Hematopoietic multipotent progenitor cell treated with erythropoietin and hydrocortisone succinate and interleukin-3 and kit ligand, for 8 days (in vitro differentiated cells): ENCODE measurements at places on chromosomes 1 and 21.
A peak's percentile ranks its signal among the peaks of the same experiment; 100 is the strongest.

GRCh38 chr1:63779338-63780211, 5.8 kb downstream of the ROR1 start:
- no peak for DNase-seq

DNA sequence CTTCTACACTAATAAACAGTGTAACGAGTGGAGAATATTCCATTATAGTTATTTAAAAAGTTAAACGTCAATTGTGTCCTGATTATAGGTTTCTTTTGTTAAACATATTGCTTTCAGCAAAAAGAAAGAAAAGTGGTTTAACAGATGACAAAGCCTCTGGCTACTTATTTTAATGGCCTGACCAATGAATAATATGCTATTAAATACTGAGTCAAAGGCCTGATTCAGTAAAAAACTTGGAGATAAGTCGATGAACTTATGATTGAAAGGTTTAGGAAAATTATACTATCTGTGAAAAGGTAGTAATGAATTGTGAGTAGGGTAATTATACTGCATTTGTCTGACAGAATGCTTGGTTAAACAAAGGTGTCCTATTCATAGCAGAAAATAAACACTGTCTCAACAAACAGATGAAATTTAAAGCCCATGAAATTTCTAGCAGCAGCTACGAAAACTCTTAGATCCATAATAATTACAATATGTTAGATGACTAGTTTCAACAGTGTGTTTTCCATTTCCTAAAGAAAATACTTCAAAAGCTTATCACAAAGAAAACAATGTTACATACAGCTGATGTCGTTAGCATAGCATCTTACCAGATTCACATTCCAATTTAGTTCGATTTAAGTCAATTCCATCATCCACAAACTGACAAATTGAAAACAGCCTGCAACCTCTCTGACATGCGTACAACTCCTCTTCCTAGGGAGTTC, 6.2 kb downstream of the TMEM59 start:
- no peak for DNase-seq

GRCh38 chr1:76106719-76107235, 32.2 kb downstream of the ST6GALNAC3 start:
- DNase-seq, result no peak

GRCh38 chr1:25068829-25069228, 138.8 kb upstream of the RUNX3 start:
- no peak for DNase-seq

GRCh38 chr1:244395965-244396364, 55.7 kb downstream of the ADSS2 start:
- DNase-seq, result no peak

GRCh38 chr1:4055294-4055967, 155.4 kb upstream of the C1orf174 start:
- no peak for DNase-seq

GRCh38 chr1:160911925-160912324, 26.9 kb upstream of the ITLN1 start:
- no peak for DNase-seq

DNA sequence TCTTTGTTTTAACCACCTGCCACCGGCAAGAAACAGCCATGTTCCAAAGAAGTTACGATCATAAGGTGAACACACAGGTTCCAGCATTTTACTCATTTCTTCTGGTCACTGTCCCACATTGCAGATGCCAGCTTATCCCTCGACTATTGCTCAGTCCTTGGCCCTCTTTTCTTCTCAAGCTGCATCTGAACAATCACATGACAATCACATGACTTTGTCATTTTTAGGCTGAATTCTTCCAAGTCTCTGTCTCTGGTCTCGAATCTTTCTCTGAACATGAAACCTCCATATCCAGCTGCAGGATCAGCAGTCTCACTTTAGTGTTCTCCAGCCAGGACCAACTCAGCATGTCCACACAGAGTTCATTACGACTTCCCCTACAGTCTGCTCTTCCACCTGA, 53.8 kb downstream of the UTP25 start:
- no peak for DNase-seq

DNA sequence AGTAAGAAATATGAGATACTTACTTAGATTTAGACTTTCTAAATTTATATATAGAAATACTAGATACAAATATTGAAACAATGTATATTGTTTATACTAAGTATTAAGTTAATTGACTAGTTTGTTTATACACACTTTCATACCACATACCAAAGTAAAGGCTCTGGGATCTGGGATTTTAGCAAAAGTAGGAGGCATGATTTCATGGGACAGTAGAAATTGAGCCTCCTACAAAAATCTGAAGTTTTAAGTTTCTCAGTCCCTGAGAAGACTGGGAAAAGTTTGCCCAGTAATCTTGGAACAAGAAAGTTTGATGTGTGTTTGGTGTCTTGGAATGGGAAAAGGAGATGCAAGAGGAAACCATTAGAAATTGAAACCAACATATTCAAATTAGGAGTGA, 30.9 kb downstream of the KCTD3 start:
- no peak for DNase-seq

- no peak for DNase-seq
Measured at GRCh38 chr1:164683235-164683634, 124.3 kb downstream of the PBX1 start.

DNA sequence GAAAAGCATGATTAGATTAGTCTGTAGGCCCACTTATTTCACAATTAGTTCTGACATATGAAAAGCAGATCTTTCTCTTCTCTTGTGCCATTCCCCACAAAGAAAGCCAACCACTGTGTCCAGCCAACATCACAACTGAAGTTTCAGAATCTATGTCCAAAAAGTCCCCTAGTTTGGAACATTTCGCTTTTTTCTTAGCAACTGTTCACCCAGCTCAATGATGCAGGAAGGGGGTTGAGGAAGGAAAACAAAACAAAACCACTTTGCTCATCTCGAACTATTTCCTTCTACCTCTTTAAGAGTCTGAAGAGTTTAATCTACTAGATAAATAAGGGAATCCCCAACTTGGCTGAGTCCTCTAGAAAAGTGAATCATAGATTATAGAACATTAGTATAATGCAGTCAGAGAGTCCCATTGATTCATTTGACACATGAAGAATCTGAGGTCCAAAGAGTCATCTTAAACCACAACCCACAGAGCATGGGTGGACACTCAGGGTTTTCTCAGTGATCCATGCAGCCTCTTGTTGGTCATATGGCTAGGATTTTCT, 159.3 kb upstream of the SGIP1 start:
- no peak for DNase-seq

DNA sequence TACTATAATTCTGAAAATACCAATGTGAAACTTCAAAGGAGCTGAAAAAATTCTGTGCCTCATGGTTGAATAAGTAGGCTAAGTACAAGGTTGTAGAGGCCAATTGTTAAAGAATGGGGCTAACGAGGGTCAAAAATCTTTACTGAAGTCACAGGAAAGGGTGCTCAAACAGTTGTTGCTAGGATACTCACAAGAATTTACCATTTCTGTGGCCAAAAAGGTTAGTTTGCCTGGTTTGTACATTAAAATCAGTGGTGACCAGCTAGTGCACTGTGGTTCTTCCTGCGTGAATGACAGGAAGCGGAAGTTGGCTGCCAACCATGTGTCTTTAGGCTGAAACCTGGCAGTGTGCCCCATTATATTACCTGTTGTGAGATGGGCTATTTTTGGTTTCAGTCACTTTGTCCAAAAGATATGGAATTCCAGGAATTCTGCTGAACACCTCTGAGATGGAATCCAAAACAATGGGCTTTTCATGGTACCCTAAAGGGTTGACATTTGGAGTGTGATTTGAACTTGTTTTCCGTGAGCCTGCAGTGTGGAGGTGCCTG, 13.5 kb downstream of the MAP3K21 start:
- no peak for DNase-seq

DNA sequence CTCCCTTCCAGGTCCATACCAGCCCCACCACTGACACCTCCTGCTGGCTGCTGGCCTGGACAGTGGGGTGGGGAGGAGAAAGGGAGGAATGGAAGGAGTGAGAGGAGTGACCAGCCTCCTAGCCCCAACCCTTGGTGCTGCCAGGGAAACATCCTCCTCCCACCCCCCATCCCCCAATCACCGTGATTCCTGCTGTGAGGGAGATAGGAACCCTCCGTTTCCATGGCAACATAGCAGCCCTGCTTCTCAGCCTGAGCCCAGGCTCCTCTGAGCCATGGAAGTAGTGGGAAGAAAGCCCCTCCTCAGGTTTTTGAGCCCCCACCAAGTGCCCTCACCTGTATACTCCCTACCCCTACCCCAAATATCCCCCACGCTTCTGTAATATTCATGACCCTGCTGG, 44.4 kb upstream of the SCMH1 start:
- DNase-seq, result no peak

DNA sequence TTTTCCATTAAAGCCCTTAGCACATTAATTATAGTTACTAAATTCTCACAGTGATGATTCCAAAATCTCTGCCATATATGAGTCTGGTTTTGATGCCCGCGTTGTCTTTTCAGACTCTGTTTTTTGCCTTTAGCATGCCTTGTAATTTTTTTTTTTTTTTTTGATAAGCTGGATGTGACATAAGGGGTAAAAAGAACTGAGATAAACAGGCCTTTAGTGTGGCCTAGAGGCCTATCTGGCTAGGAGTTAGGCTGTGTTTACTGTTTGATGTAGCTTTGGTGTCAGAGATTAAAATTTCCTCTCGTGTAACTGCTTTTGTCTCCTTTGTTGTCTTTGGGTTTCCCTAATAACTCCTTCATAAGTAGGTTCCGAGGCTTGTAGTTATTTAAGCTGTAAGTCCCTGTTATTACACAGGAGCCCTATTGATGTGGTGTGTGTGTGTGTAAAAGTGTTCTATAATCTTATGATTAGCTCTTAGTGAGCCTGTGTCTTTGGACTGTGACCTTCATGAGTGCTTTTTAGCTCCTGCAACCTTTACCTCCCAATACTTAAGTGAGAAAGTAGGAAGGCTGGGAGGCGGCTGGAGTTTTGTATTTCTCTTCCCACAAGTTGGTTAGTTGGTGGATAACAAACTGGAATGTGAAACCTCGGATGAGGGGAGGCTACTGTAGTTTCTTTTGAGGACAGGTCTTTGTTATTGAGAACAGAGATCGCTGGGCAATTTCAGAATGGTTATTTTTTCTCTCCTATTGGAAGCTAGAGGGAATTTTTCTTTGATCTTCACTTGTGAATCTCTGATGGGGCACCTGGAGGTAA, 19.3 kb downstream of the HS2ST1 start:
- DNase-seq, result peak; percentile 68

- DNase-seq, result no peak
Measured at GRCh38 chr21:38349111-38349746, 92.4 kb downstream of the KCNJ15 start.

DNA sequence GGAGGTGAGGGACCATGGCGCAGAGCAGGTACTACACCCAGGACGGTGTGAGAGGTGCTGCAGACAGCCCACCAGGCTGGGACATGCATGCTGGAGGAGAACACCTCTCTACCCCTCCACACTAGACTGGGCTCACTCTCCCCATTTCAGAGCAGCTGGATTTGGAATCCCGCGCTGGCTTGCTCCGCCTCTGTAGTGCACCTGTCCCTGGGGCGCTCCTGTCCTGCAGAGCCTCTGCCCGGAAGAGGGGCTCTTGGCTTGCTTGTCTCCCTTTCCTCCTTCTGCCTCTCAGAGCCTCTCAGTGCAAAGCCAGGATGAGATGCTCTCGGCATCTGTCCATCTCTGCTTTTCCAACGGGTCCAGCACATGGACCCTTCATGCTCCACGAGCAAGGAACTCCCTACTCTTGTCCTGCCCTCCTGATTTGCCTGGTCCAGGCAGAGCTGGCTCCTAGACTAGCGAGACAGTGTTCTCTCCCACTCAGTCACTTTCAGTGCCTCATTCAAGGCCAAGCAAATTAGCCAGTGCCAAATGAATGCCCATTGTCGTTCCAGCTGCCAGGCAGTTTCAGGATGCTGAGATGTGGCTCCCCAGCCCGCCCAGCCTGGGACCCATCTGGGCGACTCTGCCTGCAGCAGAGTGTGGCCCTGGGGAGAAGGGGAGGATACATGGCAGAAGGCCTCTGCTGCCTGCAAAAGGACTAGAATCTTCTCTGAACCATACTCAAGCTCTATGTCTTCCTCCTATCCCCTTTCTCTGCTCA, 33.7 kb downstream of the CDCA8 start:
- no peak for DNase-seq

GRCh38 chr1:109468903-109469302, 2.6 kb downstream of the SYPL2 start:
- DNase-seq, result no peak
